ENCODE measurements at places on chromosomes 5 and 9.

GRCh38 chr9:121958530-121958929 is 134.6 kb downstream of the TTLL11 start:
- no peak for DNase-seq

DNA sequence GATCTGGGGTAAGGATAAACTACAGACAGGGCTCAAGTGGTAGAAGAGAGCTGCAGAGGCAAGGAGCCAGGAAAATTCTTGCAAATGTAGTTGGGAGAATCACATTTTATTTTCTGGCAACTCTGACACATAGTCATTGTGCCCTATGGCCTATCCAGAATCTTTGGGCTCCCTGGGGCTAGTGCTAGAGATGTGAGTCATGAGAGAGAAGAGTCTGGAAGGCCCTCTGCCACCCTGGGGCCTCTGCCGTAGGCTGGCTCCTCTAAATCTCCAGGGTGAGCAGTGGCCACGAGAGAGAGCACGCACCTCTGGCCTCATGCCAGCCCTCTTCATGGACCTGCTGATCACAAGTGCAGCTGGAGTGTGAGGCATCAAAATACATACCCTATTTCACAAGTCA is 74.3 kb upstream of the SSBP2 start:
- no peak for DNase-seq

DNA sequence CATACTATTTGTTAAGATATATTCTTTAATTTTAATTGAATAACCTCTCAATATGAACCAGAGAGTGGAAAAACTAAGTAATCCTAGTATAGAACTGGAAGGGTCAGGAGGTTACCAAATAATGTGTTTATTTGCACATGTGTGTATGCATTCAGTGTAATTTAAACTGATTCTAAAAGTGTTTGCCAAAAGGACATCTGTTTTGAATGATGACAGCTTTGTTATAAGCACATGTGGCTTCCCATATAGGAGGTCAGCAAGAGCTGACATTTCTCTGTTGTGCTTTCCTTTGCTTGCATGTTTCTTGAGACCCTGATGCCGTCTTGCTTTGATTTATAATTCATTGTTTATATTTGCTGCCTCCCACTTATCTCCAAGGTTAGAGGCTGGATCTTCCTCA is 383.4 kb downstream of the BRINP1 start:
- no peak for DNase-seq

DNA sequence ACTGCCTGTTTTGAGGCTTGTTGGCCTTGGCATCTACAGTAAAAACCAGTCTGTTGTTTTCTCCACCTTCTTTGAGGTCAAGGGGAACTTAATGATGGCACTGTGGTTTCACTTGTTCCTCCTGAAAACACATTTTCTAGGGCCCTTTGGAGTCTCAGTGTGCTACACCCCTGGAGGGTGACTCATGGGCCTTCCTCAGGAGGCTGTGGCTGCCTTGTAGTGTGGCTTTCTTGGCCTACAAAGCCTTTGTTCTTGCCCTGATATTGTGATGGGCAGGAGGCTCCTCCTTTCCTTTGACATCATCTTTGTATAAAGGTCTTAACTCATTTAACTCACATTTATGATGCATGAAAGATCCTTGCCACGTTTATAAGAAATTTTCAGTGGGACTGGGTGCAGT is 56.3 kb upstream of the GPBP1 start:
- DNase-seq, result peak; percentile 28

DNA sequence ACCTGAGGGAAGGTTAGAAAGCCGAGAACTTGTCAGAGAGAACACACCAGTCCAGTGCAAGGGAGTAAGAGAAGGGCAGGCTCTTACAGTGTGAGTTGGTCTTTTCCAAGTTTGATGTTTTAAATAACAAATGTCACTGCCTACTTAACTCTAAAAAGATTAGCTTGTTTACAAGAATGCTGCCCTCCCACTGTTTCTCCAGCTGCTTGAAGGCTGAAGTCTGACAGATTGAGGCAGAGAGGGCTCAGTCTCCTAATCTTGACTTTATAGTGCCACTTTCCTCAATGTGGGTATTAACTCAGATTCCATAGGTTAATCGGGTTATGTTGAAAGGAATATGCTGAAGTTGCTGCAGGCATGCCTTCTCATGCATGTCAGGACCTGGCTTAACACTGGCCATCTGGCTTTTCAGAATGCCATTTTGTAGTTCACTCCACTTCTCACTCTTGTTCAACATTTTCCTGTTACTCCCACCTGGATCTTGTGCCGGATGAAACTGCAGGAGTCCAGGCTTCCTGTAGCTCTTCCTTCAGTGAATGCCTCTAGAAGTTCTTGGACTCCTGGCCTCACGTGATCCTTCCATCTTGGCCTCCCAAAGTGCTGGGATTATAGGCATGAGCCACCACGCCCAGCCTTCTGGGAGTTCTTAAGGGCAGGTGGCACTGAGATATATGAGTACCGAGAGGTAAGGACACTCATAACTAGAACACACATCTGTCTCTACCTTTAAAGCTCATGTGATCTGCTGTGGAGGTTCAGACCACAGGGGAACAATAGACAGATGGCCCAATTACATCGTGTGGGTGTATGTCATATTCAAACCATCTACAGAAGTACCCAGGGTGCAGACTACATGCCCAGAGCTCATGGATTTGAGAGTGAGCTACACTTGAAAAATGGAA is 249.7 kb downstream of the ARHGAP26 start:
- DNase-seq, result no peak

- DNase-seq, result no peak
These were observed 21.6 kb downstream of the HMGXB3 start for GRCh38 chr5:150022158-150022531.

DNA sequence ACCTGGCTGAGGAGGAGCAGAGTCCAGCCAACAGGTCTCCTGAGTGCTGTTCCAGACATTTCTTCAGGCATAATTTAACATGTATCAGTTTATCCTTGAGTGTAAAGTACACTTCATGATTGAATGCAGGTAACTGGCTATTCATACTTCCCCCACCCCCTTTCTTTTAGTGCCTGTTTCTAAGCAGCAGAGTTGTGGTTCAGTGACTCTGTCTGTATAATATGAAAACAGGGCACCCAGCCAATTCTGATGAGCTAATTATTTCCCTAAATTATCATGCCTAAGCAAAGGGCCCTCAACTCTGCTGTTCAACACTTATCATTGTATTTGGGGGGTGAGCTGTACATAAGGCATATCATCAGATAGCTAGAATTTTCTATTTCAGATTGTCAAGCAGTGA is 51.9 kb upstream of the ZSWIM6 start:
- peak; percentile 50 for DNase-seq

DNA sequence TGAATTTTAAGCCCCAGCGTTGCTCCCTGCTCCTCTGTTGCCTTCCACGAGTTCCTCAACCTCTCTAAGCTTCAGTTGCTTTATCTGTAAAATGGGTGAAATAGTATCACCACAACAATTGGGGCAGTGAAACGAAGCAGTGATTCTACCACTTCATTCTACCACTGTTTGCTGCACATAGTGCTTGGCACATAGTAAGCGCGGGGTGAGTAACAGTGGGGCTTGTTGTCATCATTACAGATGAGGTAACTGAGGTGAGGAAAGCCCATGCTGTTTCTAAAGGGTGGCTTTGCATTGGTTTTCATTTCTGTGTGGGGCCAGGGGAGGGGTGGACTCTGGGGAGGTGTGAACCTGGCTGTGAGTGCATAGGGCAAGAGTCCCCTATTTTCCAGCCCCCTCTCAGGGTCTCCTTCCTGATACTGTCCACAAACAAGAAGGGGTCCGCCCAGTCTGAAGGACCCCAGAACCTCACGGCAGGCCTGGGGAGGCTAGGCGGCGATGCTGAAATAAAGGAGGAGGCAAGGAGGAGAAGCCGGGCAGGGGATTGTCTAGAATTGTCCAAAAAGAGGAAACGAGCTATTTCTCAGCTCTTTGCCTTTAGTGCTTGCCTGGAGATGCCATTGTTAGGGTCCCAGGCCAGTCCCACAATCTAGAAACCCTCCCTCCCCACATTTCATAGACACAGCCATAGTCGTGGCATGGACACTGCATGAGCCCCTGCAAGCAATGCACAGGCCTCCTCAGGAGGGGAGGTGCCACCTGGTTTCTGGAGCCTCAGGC is 65.6 kb downstream of the IL6ST start:
- no peak for DNase-seq

- no peak for DNase-seq
These were observed 88.5 kb downstream of the NDFIP1 start for GRCh38 chr5:142197098-142197497.

DNA sequence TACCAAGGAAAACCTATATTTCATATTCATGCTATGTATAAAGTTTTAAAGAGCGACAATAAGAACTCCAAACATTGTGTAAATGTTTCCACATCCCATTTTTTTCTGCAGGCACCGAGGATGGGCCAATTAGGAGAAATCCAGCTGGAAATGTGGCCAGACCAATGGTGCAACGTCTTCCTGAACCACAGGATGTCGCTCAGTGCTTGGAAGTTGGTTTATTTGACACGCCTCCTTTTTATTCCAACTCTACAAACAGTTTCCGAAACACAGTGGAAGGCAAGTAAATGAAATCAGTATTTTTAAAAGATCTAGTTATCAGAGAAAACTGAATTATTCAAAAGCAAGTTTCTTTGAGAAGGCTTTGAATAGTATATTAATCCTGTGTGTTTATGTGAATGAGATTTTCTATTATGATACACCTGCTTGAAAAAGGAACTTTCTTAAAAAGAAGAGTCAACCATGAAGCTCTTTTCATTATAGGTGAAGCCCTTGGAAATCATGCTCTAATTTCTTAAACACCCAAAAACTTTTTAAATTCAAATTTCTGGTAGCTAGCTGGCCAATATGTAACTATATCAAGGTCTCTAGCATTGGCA is 9.1 kb downstream of the TYRP1 start:
- no peak for DNase-seq

- DNase-seq, result no peak
These were observed 287.3 kb upstream of the NUDT12 start for GRCh38 chr5:103849934-103850333.
